Activated naive CD8-positive, alpha-beta T cell treated with anti-CD3 and anti-CD28 coated beads, Interleukin-2, amount 10 ng/mL, durations not matched to agents 7 days and 5 days (primary cell): ENCODE measurements at places on chromosomes 2 and 18. TPM values are rescaled to one million over a fixed set of nuclear protein-coding genes. Genes with fewer than 3 reads are reported as not detected.

TUBA3E gene
- not detected for total RNA-seq

LHCGR gene
- not detected for total RNA-seq

SLC8A1 gene
- 0.75 TPM for total RNA-seq

DNA sequence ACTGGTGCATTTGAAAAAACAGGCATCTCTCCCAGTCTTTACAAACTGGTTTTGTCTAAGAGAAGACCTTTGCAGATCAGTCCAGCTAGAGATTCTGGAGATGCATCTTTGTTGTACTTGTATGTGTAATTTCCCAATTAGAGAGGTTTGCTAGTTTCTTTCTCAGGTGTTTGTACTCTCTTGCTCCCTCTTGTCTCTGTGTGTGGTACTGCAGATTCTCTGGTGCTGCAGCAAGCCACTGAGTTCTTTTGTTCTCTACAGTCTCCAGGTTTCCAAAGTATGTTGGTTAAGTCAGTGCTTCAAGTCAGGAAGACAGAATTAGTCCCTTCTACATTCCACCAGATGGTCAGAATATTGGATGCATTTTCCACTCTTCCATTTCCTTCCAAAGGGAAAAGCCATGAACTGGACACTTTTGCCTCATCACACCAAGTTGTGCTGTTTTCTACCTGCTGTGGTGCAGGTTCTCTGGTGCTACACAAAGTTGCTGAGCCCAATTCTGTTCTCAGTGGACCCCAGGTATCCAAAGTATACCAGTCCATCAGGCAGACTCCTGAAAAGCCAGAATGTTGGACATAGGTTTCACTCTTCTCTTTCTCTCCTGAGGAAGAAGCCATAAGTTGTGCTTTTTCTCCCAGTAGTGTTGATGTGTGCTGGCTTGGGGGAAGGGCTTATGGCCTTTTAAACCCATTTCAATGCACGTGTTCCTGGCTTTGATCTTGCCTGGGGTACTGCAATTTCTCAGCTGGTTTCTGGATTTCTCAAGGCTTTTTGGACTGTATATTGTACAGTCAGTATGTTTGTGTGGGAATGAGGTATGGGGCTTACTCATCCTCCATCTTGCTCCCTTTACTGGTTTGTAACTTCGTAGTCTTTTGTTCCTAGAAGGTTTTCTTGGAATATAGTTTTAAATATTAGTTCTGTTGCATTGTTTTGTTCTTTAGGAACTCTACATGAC, 29.8 kb downstream of the EPC2 start:
- H3K4me3 ChIP-seq = no peak overlapping the region
- H3K27me3 ChIP-seq = no peaks in the 10 kb centered on the region
- no peak for DNase-seq
- H3K36me3 ChIP-seq = peaks cover 24% of the 10 kb centered on the region
- H3K4me1 ChIP-seq = peaks cover 10% of the 10 kb centered on the region

DNA sequence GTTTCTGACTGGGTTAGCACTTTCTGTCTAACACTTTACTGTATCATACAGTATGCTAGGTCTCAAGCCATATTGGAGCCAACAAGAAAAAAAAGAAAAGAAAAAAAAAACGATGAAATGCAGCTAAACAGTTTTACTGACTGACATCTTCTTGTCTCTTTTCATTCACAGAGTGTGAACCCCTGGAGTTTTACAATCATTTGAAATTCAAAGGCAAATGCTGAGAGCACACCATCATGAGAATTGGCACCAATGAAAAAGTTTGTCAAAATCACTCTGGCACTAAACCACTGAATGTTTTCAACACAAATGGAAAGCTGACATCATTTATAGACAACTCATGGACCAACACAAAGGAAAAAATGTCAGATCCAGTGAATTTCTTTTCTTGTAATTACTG, 513.3 kb downstream of the LRRTM4 start:
- H3K4me1 ChIP-seq = no peaks in the 10 kb centered on the region
- no peak overlapping the region for H3K27ac ChIP-seq
- DNase-seq = no peak
- no peak overlapping the region for H3K4me3 ChIP-seq

GRCh38 chr2:212903413-212903812, 248.0 kb downstream of the IKZF2 start:
- no peak for DNase-seq
- H3K36me3 ChIP-seq = peaks cover 2% of the 10 kb centered on the region
- peaks cover 2% of the 10 kb centered on the region for H3K27me3 ChIP-seq
- H3K27ac ChIP-seq = no peak overlapping the region
- H3K4me3 ChIP-seq = no peak overlapping the region
- no peaks in the 10 kb centered on the region for H3K4me1 ChIP-seq

DNA sequence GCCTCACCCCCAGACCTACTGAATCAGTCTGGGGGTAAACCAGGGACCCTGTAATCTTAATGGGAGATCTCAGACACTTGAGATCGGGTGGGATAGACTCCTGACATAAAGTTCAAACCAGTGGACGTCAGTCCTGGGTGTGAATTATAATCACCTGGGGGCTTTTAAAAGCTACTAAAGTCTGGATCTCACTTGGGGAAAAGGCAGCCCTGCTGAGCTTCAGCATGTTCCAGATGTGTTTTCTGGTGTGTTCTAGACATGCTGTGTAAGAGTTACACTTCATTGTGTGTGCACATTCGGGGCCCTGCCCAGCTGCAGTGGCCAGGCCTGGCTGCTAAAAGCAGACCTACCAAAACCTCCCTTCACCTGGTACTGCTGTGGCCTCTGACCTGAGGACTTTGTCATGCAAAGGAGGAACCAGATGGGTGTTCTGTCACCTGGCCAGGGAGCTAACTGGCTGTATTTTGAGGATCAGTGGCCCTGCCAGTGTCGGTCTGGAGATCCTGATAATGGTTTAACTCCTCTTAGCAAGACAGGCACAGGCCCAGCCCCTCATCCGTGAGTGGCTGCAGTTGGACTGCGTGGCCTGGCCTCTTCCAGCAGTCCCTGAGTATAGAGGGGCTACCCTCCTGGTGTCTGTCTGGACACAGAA, 10.6 kb downstream of the RRM2 start:
- peaks cover 39% of the 10 kb centered on the region for H3K4me1 ChIP-seq
- H3K27me3 ChIP-seq = no peaks in the 10 kb centered on the region
- peaks cover 47% of the 10 kb centered on the region for H3K36me3 ChIP-seq
- peak overlapping the region; percentile 24 for H3K27ac ChIP-seq

- no peaks in the 10 kb centered on the region for H3K4me1 ChIP-seq
- H3K27me3 ChIP-seq = no peaks in the 10 kb centered on the region
- H3K36me3 ChIP-seq = peaks cover 14% of the 10 kb centered on the region
Measured at GRCh38 chr2:127313406-127313805, 19.5 kb upstream of the ERCC3 start.

GRCh38 chr2:200357845-200358244, 51.4 kb downstream of the SPATS2L start:
- peaks cover 3% of the 10 kb centered on the region for H3K4me1 ChIP-seq
- H3K36me3 ChIP-seq = peaks cover 14% of the 10 kb centered on the region
- H3K27me3 ChIP-seq = peaks cover 2% of the 10 kb centered on the region
- H3K4me3 ChIP-seq = no peak overlapping the region

- no peak overlapping the region for H3K27ac ChIP-seq
- no peaks in the 10 kb centered on the region for H3K27me3 ChIP-seq
- H3K4me1 ChIP-seq = no peaks in the 10 kb centered on the region
- DNase-seq = no peak
Measured at GRCh38 chr2:66228128-66228547, 206.8 kb upstream of the MEIS1 start.

DNA sequence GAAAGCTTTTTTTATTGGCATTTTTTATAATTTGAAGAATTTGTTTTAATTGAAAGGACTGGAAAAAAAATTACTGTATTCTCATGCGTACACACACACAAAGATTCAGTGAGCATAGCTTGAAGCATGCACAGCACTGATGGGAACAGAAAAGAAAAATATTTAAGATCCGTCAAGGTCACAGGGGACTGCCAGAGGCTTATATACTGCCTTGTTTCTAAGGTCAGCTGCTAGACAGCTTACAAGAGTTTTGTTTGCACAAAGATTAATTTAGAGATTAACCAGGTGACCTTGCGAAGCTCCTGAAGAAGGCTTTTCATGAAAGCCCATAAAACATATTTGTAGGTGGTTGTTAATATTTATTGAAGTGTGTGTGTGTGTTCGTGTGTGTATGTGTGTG, 396.3 kb downstream of the TRIB2 start:
- DNase-seq = no peak
- no peaks in the 10 kb centered on the region for H3K27me3 ChIP-seq
- no peak overlapping the region for H3K27ac ChIP-seq
- no peaks in the 10 kb centered on the region for H3K36me3 ChIP-seq

DNA sequence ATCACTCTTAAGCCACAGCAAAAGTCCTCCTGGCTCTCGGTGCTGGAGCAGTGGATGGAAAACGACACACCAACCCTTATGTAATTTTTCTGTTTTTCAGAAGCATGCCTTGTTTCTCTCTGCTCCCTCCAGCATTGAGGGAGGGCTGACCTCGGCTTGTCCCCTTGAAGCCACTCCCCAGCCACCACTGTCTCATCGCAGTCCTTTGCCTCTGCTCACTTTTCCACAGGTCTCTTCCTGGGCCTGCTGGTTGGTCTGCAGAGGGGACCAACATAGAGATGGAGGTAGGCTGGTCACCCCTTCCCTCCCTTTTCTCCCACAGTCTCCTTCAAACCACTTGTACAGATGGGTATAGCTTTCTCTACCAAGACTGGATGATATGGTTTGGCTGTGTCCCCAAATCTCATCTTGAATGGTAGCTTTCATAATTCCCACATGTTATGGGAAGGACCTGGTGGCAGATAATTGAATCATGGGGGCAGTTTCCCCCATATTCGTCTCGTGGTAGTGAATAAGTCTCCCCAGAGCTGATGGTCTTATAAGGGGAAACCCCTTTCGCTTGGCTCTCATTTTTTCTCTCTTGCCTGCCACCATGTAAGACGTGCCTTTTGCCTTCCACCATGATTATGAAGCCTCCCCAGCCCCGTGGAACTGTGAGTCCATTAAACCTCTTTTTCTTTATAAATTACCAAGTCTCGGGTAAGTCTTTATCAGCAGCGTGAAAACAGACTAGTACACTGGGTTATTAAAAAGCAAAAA, 14.3 kb upstream of the RIOK3 start:
- no peak for DNase-seq
- H3K36me3 ChIP-seq = no peaks in the 10 kb centered on the region
- peak overlapping the region; percentile 45 for H3K27ac ChIP-seq
- H3K4me3 ChIP-seq = peak overlapping the region; percentile 90
- peaks cover 3% of the 10 kb centered on the region for H3K27me3 ChIP-seq
- peaks cover 13% of the 10 kb centered on the region for H3K4me1 ChIP-seq

DNA sequence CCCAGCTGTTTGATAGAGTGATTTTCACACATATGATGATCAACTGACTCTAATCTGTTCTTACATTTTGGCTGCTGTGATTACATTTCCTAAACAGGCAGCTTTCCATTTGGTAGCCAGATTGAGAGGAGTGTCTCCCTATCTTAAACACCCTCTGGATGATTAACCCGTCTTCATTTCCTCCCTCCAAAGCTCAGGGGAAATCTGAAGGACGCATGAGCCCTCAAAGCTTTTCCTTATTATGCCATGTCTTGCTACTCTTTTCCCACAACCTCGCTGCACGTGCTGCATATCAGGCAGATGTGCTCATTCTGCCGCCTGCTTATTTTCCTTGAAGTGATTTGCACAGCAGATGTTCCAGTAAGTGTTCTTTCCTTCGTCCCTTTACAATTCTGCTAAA, 837.4 kb downstream of the LRRTM4 start:
- no peaks in the 10 kb centered on the region for H3K36me3 ChIP-seq
- no peaks in the 10 kb centered on the region for H3K4me1 ChIP-seq
- DNase-seq = no peak
- H3K27ac ChIP-seq = no peak overlapping the region
- no peak overlapping the region for H3K4me3 ChIP-seq

GRCh38 chr2:143623909-143624260, 494.7 kb downstream of the ARHGAP15 start:
- DNase-seq = no peak
- H3K27ac ChIP-seq = no peak overlapping the region
- H3K4me3 ChIP-seq = no peak overlapping the region
- H3K27me3 ChIP-seq = no peaks in the 10 kb centered on the region
- peaks cover 57% of the 10 kb centered on the region for H3K36me3 ChIP-seq
- peaks cover 12% of the 10 kb centered on the region for H3K4me1 ChIP-seq
